ENCODE measurements at places on chromosomes 3 and 15.

GRCh38 chr3:111218615-111219014 is 147.0 kb downstream of the NECTIN3 start:
- DNase-seq, result no peak

DNA sequence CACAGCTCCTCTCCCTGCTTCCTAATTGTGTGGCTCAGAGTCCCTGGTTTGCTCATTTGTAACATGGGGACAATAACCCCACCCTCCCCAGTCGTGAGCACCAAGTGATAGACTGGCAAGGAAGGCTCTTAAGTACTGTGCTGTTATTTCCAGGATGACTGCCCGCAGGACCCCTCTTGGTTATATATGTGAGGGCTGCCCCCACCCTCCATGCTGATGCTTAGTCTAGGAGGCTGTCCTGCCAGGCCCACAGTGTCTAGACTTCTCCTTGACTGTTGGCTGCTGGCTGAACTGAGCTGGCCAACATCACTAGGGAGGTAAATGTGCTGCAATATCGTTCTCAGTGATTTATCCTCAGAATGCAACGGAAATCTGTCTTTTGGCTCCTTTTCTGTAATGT is 45.1 kb downstream of the RAB11A start:
- DNase-seq, result no peak

DNA sequence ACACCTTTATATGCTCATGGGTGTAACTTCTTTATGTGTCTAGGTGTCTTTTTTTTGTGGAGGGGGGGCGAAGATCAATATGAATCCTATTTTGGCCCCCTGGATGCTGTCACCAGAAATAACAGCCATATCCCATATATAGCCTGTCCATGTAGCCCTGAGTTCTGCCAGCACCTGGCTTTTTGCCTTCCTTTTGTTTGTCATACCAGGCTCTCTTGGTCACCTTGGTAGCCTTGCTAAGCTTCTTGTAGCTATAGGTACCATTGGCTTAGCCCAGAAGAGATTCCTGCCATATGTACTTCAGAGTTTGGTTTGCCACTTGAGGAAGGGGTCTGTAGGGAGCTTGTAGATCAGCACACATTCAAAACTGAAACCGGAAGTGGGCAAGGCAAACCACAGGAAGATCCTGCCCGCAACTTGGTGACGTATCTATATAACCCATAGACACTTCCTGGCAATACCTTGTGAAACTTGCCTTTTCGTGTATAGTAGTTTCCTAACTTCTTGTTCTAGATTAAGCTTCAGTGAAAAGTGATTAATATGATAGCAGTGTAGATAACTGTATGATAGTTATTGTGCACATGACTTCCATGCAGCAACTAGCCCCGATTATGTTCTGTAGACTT is 11.9 kb downstream of the RASA2 start:
- no peak for DNase-seq

DNA sequence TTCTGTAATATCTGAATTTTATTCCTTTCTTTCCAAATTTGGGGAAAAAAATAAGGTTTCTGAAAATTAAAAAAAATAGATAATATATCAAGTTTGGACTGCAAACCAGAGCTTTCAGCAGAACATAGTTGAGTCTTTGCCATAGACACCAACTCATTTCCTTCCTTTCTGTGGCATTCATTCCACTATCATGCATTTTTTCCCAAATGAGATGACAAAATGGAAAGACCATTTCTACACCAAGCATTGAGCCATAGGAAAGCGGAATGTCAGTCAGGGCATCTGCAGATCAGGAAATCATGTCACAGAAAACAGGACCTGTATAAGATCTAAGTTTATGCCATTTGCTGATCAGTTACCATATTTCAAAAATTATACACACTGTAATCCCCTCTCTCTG is 333.3 kb upstream of the THBS1 start:
- DNase-seq, result no peak

DNA sequence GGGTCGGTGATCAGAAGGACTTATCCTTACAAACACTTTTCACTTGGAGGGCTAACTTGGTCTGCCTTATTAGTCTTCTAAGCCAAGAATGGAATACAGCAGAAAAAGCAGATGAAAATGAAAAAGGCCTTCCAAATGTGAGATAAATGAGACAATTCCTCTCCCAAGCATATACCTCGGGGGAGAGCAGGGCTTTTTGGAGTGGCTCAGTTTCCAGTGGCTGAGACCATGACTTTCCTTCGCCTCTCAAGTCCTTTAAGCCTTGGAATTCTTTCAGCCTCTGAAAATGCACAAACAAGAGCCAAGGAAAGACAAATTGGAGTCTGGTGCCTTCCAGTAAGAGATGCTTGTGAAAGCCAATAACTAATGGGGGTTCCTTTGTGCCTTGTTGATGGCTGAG is 130.9 kb downstream of the DTWD1 start:
- DNase-seq, result no peak

DNA sequence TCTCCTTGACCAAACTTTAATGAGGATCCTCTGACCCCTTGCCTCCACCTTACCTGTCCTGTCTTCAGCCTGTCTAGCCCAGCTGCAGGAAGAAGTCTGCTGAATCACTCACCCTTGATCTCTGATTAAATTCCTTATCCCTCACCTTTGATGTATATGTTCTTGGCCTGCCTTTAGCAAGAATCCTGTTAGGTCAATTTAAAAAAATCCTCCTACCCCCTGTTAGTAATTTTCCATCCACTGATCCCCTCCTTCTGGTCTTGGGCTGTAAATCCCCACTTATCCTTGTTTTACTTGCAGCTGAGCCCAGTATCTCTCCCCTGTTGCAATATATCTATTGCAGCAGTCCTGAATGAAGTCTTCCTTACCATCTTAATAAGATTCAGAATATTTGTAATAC is 39.0 kb downstream of the MYH15 start:
- no peak for DNase-seq
